ENCODE measurements at places on chromosomes 13 and 19.

- DNase-seq = no peak
These were observed 49.6 kb downstream of the ABCC4 start for GRCh38 chr13:95251641-95252040.

DNA sequence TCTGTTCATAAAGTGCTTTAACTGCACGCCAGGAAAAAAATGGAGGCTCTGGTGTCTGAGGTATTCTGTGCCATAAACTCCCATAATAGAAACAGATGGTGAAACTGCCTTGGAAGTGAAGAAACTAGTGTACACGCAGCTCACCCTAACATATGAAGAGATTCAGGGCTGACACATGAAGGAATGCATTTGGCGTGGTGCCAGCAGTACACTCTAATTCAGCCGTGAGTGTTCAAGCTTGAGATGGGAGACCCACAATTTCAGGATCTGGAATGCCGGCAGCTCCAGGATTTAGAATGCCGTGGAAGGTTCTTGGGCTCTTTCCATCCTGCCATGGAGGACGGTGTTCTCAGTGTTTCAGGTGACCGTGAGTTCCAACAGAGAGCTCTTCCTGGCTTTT is 478.4 kb downstream of the TSHZ3 start:
- DNase-seq = no peak

DNA sequence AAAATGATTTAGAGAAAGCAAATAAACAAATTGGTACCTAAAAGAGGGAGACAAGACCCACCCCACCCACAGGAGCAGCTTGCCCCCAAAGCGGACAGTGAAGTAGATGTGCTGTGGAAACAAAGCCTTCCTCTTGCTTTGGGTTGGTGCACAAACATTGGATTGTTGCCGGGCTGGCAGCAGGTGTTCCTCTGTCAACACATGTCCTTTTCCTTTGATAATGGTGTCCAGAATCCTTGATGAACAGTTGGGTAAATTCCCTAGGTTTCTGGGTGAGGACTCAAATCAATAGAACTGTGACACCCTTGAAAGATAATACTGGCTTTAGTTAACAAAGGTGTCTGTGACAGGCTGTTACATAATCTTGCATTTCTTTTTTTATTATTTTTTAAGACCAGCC is 311.8 kb downstream of the SPRY2 start:
- no peak for DNase-seq

- DNase-seq = no peak
These were observed 36.6 kb downstream of the USP12 start for GRCh38 chr13:27135023-27135422.

DNA sequence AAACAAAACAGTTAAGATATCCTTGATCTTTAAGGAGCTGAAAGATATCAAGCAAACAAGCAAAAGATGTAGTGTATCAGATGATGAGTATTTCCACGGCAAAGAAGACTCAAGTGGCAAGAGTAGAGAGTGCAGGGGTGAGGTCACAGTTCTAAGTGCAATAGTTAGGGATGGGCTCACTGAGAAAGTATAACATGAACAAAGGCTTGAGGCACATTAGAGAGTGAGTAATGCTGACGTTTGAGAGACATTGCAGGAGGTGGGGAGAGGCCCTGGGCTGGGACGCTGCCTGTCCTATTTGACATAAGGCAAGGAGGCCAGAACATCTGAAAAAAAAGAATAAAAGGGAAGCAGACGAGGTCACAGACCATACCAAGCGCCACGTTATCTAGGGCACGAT is 1.4 kb downstream of the DUXA start:
- no peak for DNase-seq

GRCh38 chr13:113650275-113650674 is 7.7 kb downstream of the ATP4B start:
- no peak for DNase-seq

GRCh38 chr13:48625413-48626076 is 28.2 kb upstream of the CYSLTR2 start:
- DNase-seq = no peak

- DNase-seq = no peak
These were observed 1.5 kb upstream of the ECH1 start for GRCh38 chr19:38833092-38833425.

GRCh38 chr19:8577247-8577646 is at the start of gene MYO1F:
Gene MYO1F, minus strand, starts transcription at chr19:8577442. Its CDS starts 133 bp downstream, at chr19:8577309.
- no peak for DNase-seq

GRCh38 chr19:12521996-12522395 is 29.3 kb downstream of the ZNF564 start:
- no peak for DNase-seq

GRCh38 chr13:110553417-110553816 is 8.1 kb downstream of the RAB20 start:
- no peak for DNase-seq

GRCh38 chr13:99256709-99257108 is 1.5 kb downstream of the GPR18 start:
- no peak for DNase-seq

GRCh38 chr19:49852631-49853126 is 1.7 kb downstream of the PTOV1 start:
- DNase-seq = no peak

GRCh38 chr13:76677043-76677442 is 209.2 kb downstream of the KCTD12 start:
- no peak for DNase-seq

GRCh38 chr19:3274245-3274941 is 49.9 kb downstream of the CELF5 start:
- no peak for DNase-seq

GRCh38 chr19:3479834-3480215 is 500 bp downstream of the SMIM24 start:
- no peak for DNase-seq

DNA sequence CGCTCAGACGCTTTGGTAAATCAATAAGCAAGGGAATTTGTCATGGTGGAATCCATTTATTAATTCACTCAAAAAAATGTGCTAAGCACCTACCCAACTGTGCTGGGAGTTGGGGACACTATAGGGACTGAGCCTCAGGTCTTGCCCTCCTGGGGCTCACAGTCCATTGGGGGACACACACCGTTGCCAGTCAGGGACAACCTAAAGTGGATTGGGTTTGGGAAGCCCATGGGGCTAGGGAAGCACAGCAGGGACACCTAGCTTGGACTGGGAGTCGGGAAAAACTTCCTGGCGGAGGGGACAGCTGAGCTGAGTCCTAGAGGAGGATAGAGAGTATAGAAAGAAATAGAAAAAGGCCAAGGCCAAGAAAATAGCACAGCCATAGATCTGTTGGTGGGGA is 8.5 kb downstream of the FOSB start:
- no peak for DNase-seq

GRCh38 chr13:105403086-105403485 is 1132.4 kb downstream of the EFNB2 start:
- no peak for DNase-seq

- no peak for DNase-seq
These were observed 16.8 kb downstream of the CLEC4M start for GRCh38 chr19:7779631-7780486.

DNA sequence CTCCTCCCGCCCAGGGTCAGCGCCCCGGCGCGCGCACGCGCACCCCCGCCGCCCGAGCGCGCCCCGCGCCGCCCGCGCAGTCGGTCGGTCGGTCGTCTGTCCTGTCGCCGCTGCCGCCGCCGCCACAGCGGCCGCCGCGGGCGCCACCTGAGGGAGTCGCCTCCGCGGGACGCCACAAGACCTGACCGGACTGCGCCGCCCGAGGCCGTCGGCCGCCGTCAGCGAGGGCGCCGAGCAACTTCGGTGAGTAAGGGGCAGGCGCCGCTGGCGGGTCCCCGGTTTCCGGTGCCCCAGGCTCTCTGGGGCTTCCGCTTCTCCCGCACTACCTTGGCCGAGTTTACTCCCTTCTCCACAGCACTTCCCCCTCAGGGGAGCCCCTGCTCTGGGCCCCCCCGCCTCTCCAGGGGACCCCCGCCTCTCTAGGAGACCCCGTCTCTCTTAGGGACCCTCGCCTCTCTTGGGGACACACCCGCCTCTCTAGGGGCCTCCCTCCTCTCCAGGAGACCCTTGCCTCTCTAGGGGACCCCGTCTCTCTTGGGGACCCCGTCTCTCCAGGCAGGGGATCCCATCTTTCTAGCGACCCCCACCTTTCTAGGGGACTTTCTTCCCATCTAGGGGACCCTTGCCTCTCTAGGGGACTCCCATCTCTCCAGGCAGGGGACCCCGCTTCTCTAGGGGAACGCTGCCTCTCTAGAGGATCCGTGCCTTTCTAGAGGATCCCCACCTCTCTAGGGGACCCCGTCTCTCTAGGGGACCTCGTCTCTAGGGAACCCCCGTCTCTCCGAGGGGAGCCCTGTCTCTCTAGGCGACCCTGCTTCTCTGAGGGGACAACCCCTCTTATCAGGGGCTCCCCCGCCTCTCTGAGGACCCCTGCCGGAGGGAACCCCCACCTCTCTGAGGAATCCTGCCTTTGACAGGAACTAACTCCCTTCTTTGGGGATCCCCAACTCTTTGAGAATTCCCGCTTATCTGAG is 19.3 kb upstream of the GATAD2A start:
- peak; percentile 38 for DNase-seq

GRCh38 chr19:38544569-38545315 is 73.0 kb downstream of the MAP4K1 start:
- no peak for DNase-seq

GRCh38 chr19:11264452-11265176 is 2.3 kb upstream of the DOCK6 start:
- no peak for DNase-seq

DNA sequence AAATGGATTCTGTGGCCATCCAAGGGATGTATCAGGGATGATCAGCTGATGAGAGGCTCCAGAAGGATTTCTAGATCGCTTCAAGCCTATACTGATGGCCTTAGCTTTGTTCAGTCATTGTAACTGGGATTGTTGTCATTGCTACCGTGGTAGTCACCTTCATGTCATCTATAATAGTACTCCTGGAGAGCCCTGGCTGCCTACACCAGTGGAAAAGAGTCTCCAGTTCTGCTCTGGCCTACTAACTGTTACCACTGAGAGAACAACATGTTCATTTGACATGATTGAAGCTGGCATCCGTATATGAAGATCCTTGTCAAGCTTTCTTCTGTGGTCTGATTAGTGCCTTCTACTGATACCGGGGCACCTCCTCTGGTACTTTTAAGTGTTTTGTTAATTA is 131.3 kb downstream of the B3GLCT start:
- no peak for DNase-seq

- DNase-seq = no peak
These were observed 752 bp downstream of the RPL18A start for GRCh38 chr19:17860331-17860992.

GRCh38 chr13:101398920-101399319 is 17.4 kb downstream of the NALCN start:
- DNase-seq = no peak

- peak; percentile 38 for DNase-seq
These were observed 2.9 kb upstream of the C19orf85 start for GRCh38 chr19:55467236-55468053.

- no peak for DNase-seq
These were observed 95.1 kb downstream of the ATP11A start for GRCh38 chr13:112784811-112785482.

DNA sequence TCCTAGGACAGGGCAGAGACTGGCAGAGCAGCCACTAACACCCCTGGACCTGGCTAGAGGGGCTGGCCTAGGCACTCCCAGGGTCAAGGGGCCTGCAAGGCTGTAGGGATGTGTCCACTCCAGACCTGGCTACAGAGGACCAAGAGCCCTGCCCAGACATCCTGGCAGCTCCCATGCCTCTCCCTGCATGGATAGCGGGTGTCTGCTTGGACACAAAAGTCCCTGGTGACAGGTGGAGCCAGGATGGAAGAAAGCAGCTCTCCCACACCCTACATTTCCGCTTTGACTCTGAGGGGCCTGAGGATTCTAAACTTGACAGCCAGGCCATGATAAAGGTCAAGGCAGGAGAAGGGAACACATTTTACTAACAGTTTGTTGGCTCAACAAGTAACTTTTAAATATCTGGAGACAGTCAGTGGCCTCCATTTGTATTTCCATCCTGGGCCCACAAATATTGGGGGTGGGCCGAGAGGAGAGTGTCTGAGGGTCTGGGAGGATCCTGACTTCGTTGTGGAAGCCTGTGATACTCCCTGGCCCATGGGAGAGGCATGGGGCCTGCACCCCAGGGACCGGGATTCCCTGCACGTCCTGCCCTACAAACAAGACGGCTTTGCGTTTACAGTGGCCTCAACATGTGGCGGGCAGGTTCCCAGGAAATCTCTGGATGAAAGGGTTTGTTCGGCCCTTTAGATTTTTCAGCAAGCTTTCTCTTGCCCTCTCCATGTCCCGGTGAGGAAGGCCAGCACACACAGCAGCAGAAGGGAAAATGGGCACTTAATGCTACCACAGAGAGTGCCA is 19.8 kb upstream of the SLC7A9 start:
- no peak for DNase-seq

DNA sequence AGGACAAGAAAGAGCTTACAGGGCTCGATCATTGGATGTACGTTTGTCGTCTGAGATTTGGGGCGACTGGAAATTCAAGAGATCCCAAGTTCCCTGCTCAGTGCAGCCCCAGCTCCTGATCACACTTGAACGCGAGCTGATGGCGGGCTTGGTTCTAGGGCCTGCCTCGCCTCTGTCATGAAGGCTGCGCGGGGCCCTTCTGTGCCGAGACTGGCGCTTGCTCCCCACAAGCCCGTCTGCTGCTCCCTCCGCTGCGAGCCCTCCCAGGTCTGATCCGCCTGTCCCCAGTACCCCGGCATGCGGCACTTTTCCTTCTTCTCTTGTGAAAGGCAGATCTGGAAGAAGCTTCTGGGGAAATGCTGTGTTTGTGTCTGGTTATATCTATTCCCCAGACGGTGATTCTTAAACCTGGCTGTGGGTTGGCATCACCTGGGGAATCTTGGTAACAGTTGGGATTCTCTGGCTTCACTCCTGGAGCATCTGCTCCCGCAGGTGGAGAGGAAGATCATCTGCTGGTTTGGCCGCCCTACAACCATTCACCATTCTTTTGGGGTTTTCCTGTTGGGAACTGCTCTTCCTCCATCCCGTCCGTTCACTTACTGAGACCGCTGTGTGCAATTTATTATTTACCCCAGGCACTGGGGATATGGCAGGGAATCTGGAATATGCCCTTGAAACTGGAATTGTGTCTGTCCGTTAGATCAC is 43.6 kb downstream of the SIPA1L3 start:
- DNase-seq = no peak

DNA sequence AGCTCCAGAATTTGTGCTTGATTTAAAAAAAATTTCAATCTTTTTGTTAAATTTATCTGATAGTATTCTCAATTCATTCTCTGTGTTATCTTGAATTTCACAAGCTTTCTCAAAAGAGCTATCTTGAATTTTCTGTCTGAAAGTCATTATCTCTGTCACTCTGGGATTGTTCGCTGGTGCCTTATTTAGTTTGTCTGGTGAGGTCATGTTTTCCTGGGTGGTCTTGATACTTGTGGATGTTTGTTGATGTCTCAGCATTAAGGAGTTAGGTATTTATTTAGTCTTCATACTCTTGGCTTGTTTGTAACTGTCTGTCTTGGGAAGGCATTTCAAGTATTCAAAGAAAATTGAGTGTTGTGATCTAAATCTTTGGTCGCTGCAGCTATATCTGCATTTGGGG is 106.3 kb downstream of the TNFSF13B start:
- no peak for DNase-seq

Measured in activated CD4-positive, CD25-positive, alpha-beta regulatory T cell (primary cell).